Activated CD8-positive, alpha-beta T cell treated with anti-CD3 and anti-CD28 coated beads, Interleukin-2, amount 10 ng/mL, durations not matched to agents 7 days and 5 days (primary cell): ENCODE measurements at places on chromosomes 2 and 18. TPM values are rescaled to one million over a fixed set of nuclear protein-coding genes. Genes with fewer than 3 reads are reported as not detected.
A peak's percentile ranks its signal among the peaks of the same experiment; 100 is the strongest.

DNA sequence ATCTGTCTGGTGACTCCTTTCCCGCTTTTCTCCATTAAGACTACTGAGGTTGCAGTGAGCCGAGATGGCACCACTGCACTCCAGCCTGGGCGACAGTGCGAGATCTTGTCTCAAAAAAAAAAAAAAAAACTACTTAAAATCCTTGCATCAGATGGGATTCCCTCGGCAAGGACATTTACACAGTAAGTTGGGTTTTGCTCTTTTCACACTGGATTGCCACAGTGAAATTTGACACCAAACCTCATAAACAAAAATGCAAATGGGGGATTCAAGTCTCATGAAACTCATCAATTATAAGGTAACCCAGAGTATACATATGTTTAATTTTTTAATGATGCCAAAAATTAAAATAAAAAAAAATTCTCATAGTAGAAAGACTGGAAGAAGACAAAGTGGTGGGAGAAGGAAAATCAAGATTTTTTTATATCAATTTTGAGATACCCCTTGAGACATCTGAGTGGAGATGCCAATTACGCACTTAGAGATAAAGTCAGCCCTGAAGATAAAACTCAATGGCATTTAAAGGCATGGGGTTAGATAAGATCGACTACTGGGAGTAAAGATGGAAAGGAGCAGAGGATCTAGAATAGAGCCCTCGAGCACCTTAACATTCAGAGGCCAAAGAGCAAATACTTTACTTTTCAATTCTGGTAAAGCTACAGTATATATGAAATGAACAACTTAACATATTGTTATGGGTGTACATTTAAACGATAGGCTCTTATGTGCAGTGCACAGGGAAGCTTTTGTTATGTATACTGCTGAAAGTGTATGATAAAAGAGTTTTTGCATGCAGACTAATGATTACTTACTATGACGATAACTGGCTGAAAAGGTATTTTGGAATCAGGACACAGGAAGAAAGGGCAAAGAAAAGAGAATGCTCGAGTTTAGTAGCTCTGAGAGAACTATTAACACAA is 37.6 kb downstream of the CHMP3 start:
- no peak for DNase-seq
- peaks cover 21% of the 10 kb centered on the region for H3K36me3 ChIP-seq
- no peak overlapping the region for H3K27ac ChIP-seq
- H3K27me3 ChIP-seq: no peaks in the 10 kb centered on the region
- H3K4me1 ChIP-seq: no peaks in the 10 kb centered on the region

DNA sequence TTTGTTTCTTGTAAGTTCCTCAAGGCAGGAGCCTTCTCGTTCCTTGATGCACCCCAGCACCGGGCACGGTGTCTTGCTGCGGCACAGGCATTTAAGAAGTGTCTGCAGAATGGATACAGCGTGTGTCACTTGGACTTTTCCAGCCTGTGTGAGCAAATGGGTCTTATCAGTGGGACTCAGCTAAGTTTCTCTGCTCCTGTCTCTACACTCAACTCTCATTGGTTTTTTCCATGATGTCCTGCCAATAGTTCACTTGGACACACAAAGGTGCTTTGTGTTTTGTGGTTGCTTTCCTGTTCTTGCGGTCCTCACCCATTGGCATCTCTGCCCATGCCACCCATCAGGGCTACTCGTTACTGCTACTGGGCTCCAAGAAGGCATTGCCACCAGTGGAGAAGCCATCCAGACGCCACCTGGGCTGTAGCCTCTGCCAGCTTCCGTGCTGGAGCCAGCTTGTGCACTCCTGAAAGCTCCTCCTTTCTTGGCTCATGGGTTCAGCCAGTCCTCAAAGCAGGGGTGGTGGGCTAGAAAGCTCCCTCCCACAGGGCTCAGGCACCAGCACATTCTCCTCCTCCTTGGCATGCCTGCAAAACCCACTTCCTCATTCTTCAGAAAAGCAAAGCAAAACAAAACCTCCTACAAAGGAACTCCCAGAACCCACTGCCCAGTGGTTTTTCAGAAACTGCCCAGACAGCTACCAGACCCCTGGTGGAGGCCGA is 41.4 kb downstream of the IL1R2 start:
- DNase-seq: peak; percentile 30
- H3K27me3 ChIP-seq: peaks cover 2% of the 10 kb centered on the region
- H3K4me1 ChIP-seq: peaks cover 36% of the 10 kb centered on the region
- peak overlapping the region; percentile 32 for H3K4me3 ChIP-seq
- H3K36me3 ChIP-seq: peaks cover 3% of the 10 kb centered on the region
- peak overlapping the region; percentile 77 for H3K27ac ChIP-seq

DNA sequence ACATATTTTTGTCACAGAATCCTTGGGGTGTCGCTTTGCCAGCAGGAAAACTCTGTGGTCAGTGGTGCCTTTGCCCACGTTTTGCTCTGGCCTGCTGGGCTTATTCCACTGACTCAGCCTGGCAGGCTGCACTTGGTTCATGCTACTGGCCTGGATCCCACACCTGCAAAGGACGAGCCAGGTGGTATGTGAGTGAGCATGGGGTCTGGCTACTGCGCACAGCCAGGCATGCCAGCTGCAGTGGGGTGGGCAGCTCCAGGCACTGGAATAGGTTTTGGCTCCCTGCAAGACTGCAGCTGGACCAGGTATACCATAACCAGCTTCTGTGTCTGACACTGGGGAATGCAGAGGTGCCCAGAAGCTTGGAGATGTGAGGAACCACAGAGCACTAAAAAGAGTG is 197.9 kb upstream of the VRK2 start:
- H3K4me1 ChIP-seq: no peaks in the 10 kb centered on the region
- no peaks in the 10 kb centered on the region for H3K36me3 ChIP-seq
- no peaks in the 10 kb centered on the region for H3K27me3 ChIP-seq

- H3K36me3 ChIP-seq: no peaks in the 10 kb centered on the region
- peak; percentile 69 for DNase-seq
- H3K4me3 ChIP-seq: no peak overlapping the region
- H3K27ac ChIP-seq: no peak overlapping the region
- peaks cover 23% of the 10 kb centered on the region for H3K27me3 ChIP-seq
Observed at GRCh38 chr2:199739413-199740110, 111.4 kb downstream of the FTCDNL1 start.

DNA sequence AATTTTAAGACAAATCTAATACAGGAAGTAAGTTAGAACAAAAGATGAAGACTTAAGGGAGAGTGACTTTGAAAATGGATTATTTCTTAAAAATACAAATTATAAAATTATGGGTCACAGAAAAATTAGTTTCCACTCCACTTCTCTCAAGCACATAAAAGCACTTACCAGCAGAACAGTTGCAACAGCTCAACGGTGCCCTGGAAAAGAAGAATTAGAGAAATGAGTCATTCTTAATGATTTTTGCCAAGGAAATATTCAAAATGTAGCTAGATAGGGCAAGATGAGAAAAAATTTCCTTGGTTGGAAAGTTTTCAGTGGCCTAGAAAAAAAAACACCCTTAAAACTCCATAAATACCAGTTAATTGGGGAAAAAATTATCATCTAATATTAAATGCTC is 2185.6 kb upstream of the CELF4 start:
- H3K27me3 ChIP-seq: no peaks in the 10 kb centered on the region
- no peak for DNase-seq
- H3K4me1 ChIP-seq: no peaks in the 10 kb centered on the region
- no peaks in the 10 kb centered on the region for H3K36me3 ChIP-seq

GRCh38 chr2:63698786-63699548 is 110.2 kb downstream of the MDH1 start:
- no peaks in the 10 kb centered on the region for H3K4me1 ChIP-seq
- H3K4me3 ChIP-seq: no peak overlapping the region
- H3K27me3 ChIP-seq: peaks cover 2% of the 10 kb centered on the region
- H3K36me3 ChIP-seq: no peaks in the 10 kb centered on the region

LMAN2L gene
- total RNA-seq: 7.9 TPM

DNA sequence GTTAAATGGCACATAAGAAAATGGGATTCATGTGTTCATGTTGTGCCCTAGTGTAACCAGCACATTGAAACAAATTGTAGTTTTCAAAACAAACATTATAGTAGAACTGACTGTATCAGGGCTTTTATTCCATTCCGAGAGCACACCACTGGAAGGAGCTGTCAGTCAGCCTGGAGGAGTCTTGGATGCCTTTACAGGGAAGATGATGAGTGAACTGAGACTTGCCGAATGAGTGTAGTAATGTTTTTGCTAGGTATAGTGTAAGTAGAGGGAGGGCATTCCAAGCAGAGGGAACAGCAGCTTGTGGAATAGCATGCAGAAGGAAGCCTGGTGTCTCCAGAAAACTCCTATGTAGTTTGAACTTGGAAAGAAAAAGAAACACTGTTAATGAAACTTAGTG is 183.5 kb downstream of the MCFD2 start:
- no peak overlapping the region for H3K4me3 ChIP-seq
- H3K4me1 ChIP-seq: peaks cover 15% of the 10 kb centered on the region
- DNase-seq: no peak
- H3K27ac ChIP-seq: no peak overlapping the region
- H3K36me3 ChIP-seq: peaks cover 21% of the 10 kb centered on the region

UGT1A5 gene
- total RNA-seq: not detected
